Activated CD8-positive, alpha-beta memory T cell treated with anti-CD3 and anti-CD28 coated beads for 1 hour (primary cell): ENCODE measurements at places on chromosomes 2 and 18.

GRCh38 chr2:47165001-47165555 is 10.0 kb upstream of the STPG4 start:
- DNase-seq = no peak

GRCh38 chr2:153870308-153870707 is 1.4 kb upstream of the GALNT13 start:
- DNase-seq = no peak

- DNase-seq = no peak
These were observed 58.1 kb upstream of the PELI1 start for GRCh38 chr2:64202206-64202845.

GRCh38 chr2:101892377-101892776 is 99.4 kb upstream of the IL1R2 start:
- DNase-seq = no peak

GRCh38 chr2:224024270-224024669 is 14.8 kb downstream of the SERPINE2 start:
- DNase-seq = no peak

DNA sequence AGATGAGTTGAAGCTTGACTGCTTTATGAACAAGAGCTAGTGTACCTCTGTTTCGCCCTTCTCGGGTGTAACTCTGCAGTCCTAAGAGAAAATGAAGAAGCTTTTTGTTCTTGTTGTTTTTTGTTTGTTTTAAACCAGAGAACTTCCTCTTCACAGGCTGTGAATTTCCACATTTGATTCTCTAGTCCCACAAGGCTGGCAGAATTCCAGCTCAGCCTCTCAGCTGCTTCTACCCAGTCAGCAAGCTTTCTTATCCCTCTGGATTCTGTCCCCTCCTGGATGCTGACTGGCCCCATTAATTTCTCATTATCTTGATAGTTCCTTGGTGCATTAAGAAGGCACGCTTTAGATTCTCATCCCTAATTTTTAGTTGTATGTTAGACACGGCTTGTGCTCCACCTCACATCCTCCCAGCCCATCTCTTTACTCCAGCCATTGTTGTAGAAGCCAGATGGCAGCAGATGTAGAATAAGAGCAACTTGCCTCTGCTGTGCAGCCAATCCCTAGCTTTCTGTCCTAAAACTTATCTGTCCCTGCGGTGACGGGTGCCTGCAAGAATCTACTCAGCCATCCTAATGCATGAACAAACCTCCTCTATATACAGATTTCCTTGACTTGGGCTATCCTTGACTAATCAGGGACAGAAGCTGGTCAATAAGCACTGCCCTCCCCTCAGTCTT is 12.3 kb upstream of the RESP18 start:
- DNase-seq = no peak

DNA sequence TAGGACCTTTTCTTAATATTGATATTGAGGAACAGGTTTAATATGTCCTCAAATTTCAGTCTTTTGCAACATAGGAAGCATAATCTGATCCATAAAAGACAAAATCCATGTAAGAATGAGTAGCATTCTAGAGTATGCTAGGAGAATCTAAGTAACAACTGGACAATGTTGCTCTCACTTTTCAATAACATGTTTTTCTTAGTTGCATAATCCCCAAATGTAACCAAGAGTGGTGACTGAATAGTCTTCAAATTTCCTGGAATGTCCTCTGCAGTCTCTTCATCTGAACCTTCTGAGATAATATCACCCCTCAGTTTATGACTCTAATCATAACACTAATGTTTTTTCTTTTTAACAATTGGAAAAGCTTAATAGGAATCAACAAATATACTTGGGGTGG is 110.0 kb upstream of the ZEB2 start:
- no peak for DNase-seq
